ENCODE measurements at places on chromosomes 4 and X.

GRCh38 chrX:95065151-95065550 is 1391.1 kb downstream of the FAM133A start:
- no peak for DNase-seq

GRCh38 chr4:186946136-186946535 is 222.5 kb upstream of the FAT1 start:
- no peak for DNase-seq

DNA sequence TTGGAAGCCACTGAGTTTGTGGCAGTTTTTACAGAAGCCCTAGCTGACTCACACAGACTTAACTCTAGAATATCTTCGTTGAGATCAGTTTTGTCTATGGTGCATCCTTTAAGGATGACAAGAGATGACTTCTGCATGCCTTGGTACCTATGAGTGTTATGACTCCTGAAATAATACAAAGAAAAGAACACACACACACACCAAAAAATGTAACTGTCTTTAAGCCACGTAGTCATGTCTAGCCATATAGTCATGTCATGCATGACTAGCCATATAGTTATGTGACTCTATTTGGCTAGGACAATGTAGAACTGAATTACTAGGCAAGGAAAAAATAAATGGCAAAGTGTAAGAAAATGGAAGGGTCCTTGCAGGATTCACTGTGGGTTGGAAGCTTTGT is 447.8 kb downstream of the NLGN4X start:
- no peak for DNase-seq

DNA sequence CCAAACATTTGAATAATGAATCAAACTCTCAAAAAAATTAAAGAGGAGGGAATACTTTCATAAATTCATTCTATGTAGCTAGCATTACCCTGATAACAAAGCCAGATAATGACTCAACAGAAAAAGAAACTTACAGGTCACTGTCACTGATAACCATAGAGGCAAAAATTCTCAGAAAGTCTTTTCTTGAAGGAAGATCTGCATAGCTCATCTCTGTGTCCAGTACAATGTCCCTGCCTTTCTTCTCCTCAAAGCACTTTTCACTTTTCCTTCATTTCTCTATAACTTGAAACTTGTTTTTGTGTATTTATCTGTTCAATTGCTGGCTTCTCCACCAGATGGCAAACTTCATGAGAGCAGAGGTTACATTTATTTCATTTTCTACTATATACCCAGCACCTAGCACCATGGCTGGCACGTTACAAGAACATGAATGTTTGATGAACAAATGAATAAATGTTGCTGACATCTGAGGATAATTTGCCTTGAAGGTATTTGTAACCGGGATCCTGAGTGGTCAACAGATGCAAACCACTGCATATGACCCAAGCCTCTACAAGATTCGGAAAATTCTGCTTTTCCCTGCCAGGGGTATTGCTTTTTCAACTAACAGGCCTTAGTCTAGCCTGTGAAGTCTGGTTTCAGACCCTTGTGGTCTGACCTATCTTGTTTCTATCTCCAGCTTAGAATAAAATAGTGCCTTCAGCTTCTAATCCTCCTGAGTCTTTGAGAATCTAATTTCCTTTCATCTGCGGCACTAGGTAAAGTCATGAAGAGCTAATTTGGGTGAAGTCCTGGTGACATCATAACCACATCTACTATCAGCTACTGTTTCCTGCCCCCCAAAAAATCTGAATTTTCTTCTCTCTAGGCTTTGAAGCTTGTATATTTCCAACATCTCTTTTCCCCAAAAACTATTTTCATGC is 52.5 kb upstream of the ANTXR2 start:
- DNase-seq = no peak
